Bronchial epithelial cell (primary cell): ENCODE measurements at places on chromosomes 6 and 20.

DNA sequence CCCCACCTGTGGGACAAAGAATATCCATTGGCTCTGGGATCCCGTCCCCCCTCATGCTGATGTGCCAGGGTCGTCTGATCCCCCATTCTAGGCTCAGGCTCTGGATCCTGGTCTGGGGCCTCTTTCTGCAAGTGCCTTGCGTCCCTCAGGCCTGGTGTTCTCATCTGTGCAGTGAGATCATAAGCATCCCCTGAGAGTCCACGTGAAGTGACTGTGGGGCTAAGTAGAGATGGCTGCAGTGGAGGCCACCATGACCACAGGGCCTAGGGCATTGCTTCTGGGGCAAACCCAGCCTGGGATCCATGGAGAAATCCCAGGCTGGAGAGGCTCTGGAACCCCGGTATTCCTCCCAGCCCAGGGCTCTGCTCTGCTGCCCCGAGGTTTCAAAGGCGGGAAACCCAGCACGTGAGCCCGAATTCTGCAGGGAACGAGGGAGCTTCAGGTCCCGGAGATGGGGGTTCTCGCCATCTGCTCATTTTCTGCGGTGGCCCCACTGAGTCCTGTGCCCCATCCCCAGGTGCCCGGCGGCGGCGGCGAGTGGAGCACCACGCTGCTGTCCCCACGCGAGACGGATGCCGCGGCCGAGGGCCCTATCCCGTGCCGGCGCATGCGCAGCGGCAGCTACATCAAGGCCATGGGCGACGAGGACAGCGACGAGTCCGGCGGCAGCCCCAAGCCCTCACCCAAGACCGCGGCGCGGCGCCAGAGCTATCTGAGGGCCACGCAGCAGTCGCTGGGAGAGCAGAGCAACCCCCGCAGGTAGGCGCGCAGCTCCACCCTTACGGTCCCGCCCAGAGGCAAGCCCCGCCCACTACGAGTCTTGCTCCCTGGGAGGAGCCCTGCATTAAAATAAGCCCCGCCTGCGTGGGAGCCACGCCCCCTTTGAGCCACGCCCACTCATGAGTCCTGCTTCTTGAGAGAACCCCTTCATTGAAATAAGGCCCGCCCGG is 105.5 kb upstream of the MYL9 start:
- DNase-seq, result peak; percentile 66

DNA sequence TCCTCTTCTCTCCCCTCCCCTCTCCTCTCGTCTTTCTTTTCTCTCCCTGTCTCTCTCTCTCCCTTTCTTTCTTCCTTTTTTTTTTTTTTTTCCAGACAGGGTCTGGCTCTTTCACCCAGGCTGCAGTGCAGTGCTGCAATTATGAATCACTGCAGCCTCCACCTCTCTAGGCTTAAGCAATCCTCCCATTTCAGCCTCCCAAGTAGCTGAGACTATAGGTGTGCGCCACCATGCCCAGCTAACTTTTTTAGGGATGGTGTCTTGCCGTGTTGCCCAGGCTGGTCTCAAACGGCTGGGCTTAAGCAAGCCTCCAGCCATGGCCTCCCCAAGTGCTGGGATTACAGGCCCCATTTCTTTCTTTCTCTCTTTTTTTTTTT is 59.9 kb upstream of the NCOA3 start:
- no peak for DNase-seq

GRCh38 chr6:35681298-35681697 is 7.4 kb downstream of the FKBP5 start:
- DNase-seq, result no peak

DNA sequence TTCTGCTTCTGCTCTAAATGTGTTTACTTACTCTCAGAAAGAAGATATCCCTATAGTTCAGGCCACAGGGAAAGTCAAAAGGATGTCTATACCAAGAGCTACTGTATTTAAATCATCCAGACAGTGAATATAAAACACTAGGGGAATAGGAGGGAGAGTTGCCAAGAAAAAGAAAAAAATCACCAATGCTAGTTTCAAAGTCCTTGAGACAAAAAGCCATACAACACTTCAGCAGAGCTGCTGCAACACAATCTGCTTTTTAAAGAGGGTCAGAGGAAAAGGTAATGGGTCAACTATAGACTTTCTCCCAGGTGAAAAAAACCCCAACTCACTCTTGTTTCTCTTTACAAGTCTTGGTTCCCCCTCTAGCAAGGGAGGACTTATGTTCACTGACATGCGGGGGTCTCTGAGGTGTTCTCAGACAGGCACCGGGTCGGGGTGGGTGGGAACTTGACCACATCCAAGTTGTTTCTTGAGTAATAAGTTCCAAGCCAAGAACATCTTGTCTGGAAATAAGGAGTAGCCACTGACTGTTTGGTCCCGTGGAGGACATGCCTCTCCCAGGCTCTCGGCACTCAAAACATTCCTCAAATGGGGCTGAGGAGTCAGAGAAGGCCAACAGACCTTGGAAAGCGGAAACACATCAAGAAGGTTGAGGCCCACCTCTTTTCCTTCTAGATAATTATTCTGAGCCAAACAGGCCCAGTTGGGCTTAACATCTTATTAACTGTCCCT is 47.7 kb downstream of the GJA10 start:
- no peak for DNase-seq

GRCh38 chr20:22678678-22679077 is 94.3 kb upstream of the FOXA2 start:
- no peak for DNase-seq
